Activated T-cell treated with anti-CD3 and anti-CD28 coated beads, Interleukin-2, amount 50 U/mL, for 4 hours (primary cell): ENCODE measurements at places on chromosomes 1 and 21. TPM values are rescaled to one million over a fixed set of nuclear protein-coding genes. Genes with fewer than 3 reads are reported as not detected.

The ATF3 gene
- total RNA-seq: 16.8 TPM

The CELA2A gene
- 0.53 TPM for total RNA-seq

DNA sequence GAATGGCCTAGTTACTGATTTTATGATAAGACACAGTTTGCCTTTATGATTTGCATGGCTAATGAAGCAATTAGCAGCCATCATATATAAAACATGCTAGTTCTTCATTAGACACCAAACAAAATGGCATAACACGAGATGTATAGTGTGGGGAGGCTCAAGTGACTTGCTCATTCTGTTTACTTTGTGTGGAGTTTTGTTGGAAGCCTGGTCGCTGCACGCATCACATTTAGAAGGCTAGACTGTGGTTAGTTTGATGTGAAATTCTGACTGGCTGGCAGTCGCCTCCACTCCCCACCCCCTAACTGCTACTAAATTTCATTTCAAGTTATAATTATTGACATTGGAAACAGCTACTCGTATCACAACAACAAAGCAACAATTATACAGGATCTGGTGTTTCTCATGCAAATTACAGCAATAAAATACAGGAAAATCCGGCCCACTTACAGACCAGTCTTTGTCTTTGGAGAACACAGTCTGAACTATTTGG lies 356.1 kb downstream of the LMO4 start:
- DNase-seq: no peak

- DNase-seq: no peak
Observed at GRCh38 chr1:159839116-159839849, 12.6 kb downstream of the SLAMF8 start.

GRCh38 chr1:217088521-217089284 lies 365.5 kb upstream of the ESRRG start:
- DNase-seq: no peak
